ENCODE measurements at places on chromosomes 6 and 20.
A peak's percentile ranks its signal among the peaks of the same experiment; 100 is the strongest.

GRCh38 chr20:2814587-2815051 is at the start of gene C20orf141:
TSS of gene C20orf141 (plus strand) at chr20:2814987. CDS start at chr20:2815185, 198 bp downstream.
- no peak for DNase-seq

DNA sequence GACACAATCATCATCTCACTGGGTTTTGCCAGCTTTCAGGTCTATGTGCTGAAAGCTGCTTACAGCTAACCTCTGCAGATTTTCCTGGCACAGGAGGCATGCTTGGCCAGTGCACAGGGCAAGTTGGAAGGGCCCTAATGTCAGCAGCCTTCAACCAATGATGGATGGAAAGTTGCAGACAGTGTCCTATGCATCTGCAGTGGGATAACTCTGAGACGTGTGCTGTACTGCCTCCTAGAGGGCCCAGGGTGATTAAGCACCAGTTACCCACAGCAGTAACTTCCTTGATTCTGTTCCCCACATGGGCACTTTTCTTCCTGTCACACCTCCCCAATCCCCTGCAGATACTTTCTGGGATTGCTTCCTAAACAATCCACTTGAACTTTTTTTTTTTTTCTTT is 38.6 kb downstream of the OVOL2 start:
- no peak for DNase-seq

DNA sequence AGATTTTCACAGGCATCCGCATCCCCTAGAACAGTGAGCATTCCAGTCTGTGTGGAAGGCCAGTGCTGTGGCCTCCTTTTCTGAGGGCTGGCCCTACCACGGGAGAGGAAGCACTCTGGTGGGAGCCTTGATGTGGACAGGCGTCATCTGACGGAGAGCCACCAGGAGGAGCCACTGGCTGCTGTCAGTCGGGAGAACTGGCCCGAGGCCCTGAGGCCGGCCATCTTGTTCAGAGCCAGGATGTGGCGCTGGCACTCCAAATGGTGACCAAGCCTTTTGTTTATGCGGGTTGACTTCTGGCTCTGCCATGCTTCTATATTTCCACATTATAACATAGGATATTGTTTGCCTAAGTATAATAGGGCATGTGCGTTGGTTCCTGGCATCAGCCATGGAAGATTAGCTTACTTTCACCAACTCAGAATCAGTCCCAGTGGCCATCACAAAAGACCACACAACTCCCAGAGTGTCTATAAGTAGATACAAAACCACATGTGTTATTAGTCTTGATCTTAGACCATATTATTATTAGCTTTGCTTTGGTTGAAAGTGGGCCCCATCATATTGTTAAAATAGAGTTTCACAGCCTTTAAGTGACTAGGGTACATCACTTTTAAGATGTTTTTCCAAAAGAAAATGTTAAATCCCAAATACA is 273.9 kb upstream of the TAB2 start:
- no peak for DNase-seq

GRCh38 chr20:25000268-25000801 is 7.8 kb upstream of the APMAP start:
- peak; percentile 38 for DNase-seq

GRCh38 chr6:128929869-128930268 is 46.9 kb downstream of the LAMA2 start:
- DNase-seq, result no peak

- DNase-seq, result no peak
Observed at GRCh38 chr20:35626386-35627001, 10.9 kb downstream of the SPAG4 start.

DNA sequence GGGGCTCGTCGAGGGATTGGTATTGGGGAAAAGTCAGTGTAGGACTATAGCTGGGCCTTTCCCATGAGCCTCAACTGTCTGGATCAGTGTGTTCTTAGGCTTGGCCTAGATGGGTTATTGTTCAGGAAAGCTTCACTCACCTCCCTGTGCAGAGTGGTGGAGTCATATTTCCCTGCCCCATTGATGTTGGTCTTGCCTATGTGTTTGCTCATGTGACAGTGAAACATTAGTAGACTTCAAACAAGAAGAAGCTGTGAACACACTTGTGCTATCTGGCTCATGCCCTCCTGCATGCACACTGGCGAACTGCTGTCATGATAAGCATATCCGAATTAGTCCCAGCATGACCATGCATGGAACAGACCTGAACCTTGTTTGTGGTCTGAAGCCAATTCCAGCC is 171.1 kb downstream of the DHX35 start:
- DNase-seq, result no peak

DNA sequence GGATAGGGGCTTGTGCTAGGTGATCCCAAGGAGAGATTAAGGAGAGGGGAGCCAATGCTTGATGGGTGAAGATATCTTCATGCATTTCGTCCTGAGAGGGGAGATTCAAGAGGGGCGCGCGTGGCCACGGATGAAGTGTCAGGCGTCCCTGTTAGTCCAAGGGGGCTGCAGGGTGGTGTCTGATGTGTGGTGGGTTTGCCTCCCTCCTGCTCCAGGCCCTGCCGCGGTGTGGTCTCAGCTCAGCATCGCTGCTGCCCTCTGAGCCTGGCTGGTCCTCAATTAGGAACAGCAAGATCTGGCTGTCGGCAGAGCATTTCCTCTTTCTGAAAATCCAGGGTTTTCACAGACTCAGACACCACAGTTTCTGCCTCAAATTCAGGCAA is 318.0 kb downstream of the THBS2 start:
- DNase-seq, result no peak

- no peak for DNase-seq
Observed at GRCh38 chr6:167980911-167981580, 16.4 kb upstream of the KIF25 start.
